ENCODE measurements at places on chromosomes 16 and 17.

DNA sequence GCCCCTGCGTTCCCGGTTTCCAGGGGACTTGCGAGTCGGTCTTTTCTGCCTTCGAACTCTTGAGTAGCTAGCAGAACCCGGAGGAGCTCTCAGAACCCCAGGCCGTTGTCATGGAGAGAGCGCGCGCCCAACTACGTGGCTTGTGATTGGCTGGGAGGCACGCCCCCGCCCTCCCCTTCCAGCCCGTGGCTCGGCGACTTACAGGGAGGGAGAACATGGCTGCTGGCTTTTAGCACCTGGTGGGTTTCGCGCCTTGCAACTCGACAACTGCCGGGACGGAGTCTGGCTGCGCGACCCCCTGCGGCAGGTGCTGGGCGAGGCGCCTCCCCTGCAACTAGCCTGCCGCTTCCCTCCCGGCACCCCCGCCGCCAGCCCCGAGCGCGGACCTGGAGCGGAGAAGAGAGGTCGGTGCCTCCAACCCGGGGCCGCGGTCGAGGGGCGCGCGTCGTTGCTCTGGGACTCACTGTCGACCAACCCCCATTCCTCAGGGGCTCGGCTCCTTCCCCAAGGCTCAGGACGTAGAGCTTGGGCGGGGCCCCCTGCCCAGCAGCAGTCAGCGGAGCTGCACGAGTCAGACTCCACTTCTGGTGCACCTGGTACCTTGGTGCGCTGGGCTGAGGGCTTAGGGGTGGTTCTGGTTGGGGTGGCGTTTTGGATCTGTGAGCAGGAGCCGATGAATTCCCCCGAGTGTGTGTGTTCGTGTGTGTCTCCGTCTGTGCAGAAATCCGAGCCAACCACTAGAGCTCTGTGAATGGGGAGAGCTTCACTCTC lies 9.0 kb upstream of the ZFP90 start:
- DNase-seq, result peak; percentile 83

GRCh38 chr17:73939806-73940205 lies 263.7 kb upstream of the RPL38 start:
- DNase-seq, result no peak

DNA sequence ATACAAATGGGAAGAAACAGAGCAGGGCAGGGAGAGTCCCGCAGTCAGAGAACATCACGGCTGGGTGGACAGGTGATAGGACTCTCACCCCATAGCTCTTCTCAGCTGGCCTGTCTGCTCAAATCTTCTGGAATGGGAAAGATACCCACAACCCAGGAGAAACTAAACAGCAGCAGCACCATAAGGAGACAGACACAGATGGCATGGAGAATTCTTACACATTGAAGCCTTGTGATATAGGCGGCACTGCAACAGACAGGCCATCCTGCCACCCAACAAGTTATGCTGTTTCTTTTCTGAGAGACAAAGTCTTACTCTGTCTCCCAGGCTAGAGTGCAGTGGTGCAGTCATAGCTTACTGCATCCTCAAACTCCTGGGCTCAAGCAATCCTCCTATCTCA lies 8.6 kb upstream of the ANKRD40CL start:
- no peak for DNase-seq

GRCh38 chr17:80104321-80104955 lies 3.1 kb downstream of the GAA start:
- no peak for DNase-seq

DNA sequence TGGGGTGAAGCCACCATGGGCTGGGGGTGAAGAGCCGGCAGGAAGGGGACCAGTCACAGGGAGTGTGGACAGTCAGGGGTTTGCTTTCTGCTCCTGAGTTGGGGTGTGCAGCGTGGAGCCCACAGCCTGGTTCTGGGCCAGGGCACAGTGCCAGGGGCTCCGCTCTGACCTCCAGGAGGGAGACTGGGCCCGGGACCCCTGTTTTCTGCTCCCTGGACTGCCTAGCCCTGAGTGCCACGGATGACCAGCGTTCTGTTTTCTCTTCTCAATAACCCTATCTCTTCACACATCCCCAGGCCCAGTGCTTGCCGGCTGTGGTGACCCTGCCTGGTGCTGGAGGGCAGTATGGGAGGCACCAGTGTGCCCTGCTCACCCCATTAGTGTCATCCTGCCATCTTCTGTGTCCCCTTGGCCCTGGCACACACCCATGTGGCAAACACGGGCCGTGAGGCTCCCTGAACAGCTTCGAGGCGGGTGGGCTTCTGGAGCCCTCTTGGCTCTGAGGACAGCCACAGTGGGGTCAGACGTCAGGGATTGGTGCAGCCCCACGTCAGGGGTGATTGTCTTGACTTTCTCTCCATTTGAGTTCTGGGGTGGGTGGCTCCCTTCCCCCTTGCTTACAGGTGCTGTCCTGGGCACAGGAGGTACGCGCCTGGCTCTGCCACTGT lies 1.1 kb downstream of the CEMP1 start:
- DNase-seq, result no peak

- DNase-seq, result no peak
Observed at GRCh38 chr16:2692251-2692947, 10.1 kb downstream of the KCTD5 start.

- DNase-seq, result no peak
Observed at GRCh38 chr17:290626-291025, 62.0 kb downstream of the RPH3AL start.

DNA sequence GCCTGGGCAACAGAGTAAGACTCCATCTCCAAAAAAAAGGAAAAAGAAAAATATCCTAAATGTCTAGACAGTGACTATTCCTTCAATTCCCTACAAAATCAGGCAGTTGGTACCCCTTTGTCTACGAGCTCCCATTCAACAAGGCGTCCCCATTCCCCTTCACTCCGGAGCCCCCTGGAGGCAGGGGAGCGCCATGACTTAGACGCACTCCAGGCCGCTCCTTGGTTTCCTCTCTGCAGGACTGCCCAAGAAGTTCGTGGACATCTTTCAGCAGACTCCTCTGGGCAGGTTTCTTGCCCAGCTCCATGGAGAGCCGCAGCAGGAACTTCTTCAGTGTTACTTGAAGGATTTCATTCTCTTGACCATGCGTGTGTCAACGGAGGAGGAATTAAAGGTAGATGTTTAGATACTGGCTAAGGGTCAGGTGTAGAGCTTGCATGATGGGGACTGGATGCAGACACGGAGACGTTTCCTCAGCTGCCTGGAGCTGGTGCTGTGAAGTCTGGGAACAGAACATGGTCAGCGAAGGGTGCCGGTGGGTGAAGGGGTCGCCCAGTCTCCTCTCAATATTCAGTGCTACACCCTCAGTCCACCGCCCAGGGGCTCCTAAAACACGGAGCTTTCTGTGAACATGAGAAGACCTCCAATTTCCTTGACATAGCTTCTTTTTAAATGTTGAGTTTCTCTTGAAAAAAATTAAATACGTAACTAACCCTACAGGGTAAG lies 53.3 kb upstream of the ENDOV start:
- DNase-seq, result no peak

DNA sequence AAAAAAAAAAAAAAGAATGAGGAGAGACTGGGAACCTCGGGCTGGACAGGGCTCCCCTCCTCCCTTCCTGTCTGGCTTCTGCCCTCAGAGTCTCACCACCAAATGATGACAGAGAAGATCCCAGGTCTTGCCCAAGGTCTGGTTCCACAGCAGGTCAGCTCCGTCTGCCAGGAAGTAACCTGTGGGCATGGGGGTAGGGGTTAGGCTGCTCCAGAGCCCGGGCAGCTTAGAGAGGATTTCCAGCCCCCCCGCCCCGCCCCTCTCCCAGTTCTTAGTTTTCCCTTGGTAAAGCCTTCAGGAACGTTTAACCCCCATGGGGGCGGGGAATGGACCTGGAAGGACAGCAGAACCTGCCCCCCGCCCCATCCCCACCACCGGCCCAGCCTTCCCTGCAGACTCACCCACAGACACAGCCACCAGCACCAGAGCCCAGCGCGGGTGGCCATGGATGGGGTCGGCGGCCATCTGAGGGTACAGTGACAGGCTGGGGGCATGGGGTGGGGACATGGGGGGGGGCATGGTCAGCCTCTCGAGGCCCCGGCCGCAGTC lies 700 bp downstream of the TLCD2 start:
- no peak for DNase-seq

- no peak for DNase-seq
Observed at GRCh38 chr17:72952641-72953315, 139.7 kb downstream of the SLC39A11 start.

GRCh38 chr16:81095653-81095952 lies 592 bp downstream of the GCSH start:
- no peak for DNase-seq

DNA sequence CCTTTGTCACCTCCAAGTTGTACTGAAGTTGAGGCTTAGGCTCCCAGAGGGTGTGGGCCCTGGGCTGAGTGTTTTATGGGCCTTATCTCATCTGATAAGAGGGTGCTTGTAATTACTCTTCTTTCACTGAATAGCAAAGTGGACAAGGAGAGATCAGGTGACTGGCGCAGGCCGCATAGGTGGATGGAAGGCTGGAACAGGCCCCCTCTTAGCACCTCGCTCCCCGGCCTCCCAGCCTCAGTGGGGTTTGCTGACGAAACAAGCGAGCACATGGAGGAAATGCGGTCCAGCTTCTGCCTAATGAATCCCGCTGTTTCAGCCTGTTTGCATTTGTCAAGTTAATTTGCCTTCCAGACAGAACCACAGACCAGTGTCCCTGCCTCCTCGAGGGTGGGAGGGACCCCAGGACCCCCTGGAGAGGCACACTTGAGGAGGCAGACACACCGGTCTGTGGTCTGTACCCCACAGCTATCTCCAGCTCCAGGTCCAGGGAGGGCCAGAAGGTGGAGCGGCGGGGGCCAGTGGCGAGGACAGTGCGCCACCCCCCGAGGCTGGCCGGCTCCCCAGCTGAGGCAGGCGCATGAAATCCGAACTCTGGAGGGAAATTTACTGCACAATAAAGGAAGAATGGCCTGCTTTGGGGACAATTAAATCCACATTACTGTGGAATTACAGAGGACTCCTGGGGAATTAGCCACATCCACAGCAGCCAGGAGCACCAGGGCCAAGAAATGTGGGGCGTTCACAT lies 123.4 kb downstream of the NTN1 start:
- no peak for DNase-seq

DNA sequence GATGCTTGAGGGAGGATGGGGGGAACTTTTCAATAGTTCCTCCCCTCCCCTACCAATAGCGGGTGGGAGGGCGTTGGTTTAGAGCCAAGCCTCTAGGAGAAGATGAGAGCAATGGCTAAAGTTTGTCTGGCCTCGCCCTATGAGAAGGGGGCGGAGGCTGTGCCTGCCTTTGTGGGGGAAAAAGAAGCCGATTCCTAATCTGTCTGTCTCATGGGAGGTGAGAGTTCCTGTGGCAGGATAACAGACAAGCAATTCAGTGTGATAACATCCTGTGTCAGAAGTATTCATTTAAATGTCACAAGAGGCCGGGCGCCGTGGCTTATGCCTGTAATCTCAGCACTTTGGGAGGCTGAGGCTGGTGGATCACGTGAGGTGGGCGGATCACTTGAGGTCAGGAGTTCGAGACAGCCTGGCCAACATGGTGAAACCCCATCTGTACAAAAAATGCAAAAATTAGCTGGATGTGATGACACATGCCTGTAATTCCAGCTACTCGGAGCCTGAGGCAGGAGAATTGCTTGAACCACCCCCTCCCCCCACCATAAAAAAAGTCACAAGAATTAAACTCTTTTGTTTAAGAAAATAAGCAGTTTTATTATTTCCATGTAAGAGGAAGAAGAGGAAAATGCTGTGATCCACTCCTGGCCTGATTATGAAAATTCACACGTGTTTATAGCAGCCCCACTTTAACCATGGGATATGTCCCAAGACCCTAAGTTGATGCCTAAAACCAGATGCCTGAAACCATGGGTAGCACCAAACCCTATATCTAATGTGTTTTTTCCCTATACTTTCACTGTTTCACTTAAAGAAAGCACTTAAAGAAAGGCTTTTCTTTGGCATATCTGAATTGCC lies 1.7 kb downstream of the SLFN5 start:
- DNase-seq, result peak; percentile 72

DNA sequence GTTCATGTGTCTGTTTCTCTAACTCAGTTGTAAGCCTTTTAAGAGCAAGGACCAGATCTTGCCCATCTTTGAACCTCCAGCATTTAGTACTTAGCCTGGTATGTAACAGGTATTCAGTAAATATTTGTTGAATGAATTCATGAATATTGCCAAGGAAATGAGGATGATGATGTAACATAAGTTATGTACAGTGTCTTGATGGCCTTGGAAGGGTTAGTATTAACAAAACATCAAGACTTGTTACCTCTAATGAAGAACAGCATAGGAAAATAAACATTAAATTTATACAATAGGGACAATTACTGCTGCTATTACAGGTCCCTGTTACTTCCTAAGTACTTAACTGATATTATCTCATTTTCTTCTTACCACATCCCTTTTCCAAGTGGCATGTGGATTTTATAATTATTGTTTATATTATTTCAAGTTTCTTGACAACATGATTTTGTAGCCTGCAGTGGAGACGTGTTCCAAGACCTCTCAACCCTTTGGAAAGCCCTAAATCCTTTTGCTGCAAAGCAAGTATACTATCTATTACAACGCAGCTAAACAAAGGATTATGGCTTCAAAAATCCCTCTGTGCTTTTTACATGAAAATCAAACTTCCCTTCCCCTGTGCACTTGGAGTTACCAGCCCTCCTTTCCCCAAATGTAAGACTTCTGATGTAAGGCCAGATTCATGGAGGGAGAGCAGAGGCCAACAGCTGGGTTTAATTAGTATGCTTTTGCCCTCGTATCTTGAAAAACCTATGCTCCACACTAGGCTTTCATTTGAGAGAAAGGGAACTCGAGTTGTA lies 77.4 kb upstream of the SMIM36 start:
- no peak for DNase-seq

- no peak for DNase-seq
Observed at GRCh38 chr17:63335831-63336230, 110.3 kb downstream of the CYB561 start.

DNA sequence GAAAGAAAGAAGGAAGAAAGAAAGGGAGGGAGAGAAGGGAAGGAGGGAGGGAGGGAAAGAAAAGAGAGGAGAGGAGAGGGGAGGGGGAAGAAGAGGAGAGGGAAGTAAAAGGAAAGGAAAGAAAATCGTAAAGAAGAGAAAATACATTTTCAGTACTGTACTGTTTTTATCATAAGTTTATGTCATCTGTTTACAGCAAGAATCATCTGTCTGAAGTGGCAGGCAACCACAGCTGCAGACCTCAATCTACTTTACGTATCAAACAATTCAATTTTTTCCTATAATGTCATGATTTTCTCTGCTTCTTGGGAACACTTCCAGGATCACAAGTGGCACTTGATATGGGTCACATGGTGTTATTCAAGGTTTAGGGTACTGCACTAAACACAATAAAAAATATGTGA lies 58.3 kb downstream of the USP32 start:
- DNase-seq, result no peak

GRCh38 chr16:29192329-29193247 lies 207.7 kb downstream of the LAT start:
- DNase-seq, result no peak

GRCh38 chr16:3519581-3519980 lies 18.8 kb downstream of the CLUAP1 start:
- DNase-seq, result no peak

Data from stimulated activated CD8-positive, alpha-beta memory T cell treated with anti-CD3 and anti-CD28 coated beads, Interleukin-7, amount 100 ng/mL, for 24 hours (primary cell).